ENCODE measurements at places on chromosomes 16 and 17.

DNA sequence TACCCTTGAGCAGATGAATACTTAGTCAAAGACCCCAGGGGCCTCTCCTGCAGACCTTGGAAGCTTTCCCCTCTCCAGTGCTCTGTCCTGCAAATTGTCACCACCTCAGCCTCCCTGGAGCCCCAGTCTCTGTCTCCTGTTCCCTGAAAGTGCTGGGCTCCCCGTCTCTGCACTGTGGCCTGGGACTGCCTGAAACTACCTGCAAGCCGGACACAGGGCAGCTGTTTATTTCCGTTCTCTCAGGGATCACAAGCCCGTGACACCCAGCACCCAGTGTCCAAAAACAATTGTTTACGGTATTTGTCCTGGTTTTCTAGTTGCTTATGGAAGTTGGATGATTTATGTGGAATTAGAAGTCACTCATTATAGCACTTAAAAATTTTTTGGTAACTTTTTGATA is 81.6 kb upstream of the CHMP6 start:
- no peak for DNase-seq

DNA sequence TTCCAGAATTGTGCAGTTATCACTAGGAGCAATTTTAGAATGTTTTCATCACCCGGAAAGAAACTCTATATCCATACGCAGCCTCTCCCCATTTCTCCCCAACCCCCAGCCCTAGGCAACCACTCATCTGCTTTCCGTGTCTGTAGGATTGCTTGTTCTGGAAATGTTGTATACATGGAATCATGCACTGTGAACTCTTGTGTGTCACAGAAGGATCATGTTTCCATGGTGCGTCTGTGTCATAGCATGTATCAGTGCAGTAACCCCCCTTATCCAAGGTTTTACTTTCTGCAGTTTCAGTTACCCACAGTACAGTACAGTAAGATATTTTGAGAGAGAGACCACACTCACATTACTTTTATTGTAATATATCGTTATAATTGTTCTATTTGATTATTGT is 299.4 kb downstream of the CPPED1 start:
- DNase-seq = no peak

DNA sequence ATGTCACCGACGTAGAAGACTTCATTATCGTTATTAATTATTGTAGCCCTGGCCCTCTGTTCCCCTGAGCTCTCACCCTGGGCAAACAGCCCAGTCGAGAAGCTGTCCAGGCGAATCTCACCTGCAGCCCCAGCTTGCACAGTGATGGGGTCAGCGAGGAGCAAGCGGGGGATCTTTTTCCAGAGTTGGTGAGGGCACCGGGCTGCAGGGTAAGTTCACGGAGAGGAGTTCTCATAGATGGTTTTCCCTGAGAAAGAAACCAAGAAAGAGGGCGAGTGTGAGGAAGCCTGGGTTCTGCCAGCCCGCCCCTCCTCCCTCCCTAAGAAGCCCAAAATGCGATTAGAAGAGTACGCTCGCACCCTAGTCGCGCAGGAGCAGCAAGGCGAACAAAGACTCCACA is 436 bp downstream of the SPAG5 start:
- DNase-seq = no peak

GRCh38 chr16:63361032-63361624 is 1324.9 kb upstream of the CDH8 start:
- DNase-seq = no peak

GRCh38 chr16:11030990-11031510 is 86.7 kb downstream of the CLEC16A start:
- DNase-seq = no peak

DNA sequence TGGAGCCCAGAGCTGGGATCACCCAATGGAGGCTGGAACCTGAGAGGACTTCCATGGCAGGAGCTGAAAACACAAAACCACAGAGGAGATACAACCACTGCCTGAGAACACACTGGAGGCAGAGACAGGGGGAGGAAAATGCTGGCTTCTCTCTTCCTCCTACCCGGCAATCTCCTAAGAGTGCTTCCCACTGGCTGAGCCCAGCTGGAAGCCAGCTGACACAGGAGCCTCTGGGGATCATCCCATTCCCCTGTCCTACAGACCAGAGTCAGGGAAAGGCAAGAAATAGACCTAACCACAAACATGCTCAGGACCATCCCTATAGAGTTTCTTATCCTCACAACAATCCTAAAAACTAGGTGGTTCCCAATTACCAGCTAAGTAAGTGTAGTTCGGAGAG is 112.4 kb upstream of the CDH5 start:
- no peak for DNase-seq

DNA sequence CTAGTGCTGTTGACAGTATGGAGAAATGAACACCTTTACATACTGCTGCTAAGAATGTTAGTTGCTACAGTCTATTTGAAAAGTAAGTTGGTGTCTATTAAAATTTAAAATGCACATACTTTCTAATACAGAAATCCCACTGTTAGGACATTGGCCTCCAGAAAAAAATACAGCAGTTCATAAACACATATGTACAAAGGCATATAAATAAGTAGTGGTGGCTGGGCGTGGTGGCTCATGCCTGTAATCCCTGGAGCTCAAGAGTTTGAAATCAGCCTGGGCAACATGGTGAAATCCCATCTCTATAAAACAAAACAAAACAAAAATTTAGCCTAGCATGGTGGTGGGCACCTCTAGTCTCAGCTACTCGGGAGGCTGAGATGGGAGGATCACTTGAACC is 13.1 kb downstream of the DCAF7 start:
- no peak for DNase-seq

- DNase-seq = no peak
These were observed 182.5 kb downstream of the IRX5 start for GRCh38 chr16:55113210-55113609.

DNA sequence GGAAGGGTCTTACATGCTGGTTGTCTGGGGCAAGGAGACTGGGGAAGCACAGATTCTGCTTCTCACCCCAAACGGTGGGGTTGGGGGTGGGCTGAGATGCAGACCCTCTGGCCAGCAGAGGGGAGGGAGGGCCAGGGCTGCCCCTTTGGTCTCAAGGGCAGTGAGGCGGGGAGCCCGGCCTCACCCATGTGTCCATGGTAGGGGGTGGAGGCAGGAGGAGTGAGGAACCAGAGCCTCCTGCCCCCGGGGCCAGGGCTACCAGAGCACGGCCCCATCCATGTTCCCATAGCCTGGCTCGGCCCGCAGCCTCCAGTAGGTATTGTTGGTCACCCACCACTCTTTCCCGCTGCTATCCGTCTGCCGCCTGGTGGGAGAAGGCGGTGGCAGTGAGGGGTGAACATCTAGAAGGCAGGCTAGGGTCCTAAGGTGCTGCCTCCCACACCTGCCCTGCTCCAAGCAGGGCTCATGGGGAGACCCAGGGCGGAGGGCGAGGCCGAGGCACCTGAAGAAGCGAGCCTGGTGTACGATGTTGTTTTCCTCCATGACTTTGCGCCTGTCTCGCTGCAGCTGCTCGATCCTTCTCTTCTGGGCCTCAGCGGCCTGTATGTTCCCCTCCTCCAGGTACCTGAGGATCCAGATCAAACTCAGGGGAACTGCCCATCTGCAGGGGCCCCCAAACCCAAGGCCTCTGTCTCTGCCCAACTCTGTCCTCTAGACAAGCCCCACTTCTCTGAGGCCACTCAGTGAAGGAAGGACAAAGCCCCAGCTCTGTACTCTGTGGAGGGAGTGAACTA is 13.4 kb downstream of the OSBPL7 start:
- DNase-seq = no peak

GRCh38 chr17:74457146-74457819 is 9.2 kb upstream of the CD300A start:
- peak; percentile 58 for DNase-seq

GRCh38 chr17:74715144-74715543 is 2.4 kb upstream of the CD300LF start:
- DNase-seq = no peak

GRCh38 chr17:36918211-36918691 is 19.0 kb upstream of the LHX1 start:
- no peak for DNase-seq

DNA sequence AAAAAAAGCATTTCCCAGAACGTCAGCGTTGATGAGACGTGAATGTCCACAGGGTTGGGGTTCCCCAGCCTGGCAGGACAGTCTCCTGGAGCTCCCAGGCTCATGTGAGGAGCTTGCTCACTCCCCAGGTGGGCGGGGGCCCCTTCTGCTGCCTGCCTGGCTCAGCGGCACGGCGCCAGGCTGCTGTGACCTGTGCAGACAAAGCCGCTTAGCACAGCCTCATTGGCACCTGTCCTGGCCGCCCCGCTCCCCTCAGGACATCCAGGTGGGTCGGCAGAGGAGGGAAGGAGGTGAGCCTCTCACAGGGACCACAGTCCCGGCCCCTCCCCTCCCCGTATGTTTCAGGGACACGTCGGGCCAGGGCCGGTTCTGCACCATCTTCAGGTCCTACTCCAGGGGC is 12.9 kb upstream of the WFIKKN1 start:
- no peak for DNase-seq

DNA sequence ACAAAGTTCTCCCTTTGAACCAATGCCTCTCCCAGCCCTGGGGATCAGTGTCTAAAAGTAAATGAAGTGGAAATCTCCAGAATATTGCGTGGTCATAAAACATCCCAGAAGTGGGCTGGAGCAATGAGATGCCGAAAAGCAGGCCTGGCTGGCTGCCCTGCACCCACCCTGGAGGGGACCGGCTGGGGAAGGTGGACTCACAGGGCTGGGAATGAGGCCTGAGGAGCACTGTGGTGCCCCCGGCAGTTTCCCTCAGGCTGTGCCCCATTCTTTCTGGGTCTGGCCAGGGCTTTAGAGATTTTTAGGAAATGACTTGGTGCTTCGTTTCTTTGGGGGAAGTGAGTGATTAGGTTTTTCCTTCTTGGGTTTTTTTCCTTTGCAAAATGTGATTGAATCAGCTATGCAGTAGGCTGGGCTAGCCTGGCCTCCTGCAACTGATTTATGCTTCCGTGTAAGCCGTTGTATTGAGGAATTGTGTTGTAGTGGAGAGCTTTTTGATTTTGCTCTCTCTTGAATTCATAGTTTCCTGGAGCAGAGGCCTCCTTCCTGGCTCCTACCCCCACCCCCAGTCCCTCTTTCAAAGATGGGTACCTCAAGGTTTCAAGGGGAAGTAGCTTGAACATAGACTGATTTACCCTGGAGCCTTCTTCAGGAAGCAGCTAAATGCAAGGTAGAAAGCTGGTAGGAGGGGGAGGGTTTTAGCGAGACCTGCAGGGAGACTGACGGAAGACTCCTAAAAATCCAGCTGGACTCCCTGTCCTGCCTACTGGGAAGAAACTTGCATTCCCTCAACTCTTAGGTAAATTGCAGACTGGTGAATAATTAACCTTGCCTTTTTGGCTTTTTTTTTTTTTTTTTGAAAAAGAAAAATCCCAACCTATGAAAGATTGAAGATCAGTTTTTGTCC is 170.2 kb downstream of the RAB11FIP4 start:
- no peak for DNase-seq

GRCh38 chr16:48383877-48384519 is 1.2 kb downstream of the SIAH1 start:
- no peak for DNase-seq

DNA sequence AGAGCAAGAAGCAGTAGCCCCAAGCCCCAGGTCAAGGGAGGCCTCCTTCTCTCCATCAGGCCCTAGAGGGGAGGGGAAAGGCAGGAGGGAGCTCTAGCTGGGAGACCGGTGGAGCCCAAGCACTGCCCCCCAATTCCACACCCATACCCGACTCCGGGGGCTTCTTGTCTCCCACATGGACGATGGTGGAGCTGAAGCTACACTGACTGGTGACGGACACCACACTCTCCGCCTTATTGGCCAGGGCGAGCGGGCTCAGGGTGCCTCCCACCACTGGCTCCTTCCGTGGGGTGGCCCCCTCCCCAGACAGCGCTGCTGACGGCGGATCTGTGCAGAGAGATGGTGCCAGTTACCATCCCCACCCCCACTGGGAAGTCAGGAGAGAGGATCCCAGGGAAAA is 6.4 kb downstream of the PER1 start:
- DNase-seq = no peak

- DNase-seq = no peak
These were observed 3.0 kb upstream of the KCNG4 start for GRCh38 chr16:84242839-84243238.

Data from stimulated activated CD4-positive, alpha-beta T cell treated with anti-CD3 and anti-CD28 coated beads, Interleukin-4, amount 100 ng/mL, for 4 hours (primary cell).